Urinary bladder (tissue), 4 donors: ENCODE measurements at places on chromosomes 2 and 18. TPM values are rescaled to one million over a fixed set of nuclear protein-coding genes. Genes with fewer than 3 reads are reported as not detected.

Gene PTPRN
- total RNA-seq = 1.0 TPM

Gene SCRN3
- 46.8 TPM for total RNA-seq

Gene DNPEP
- 36.9 TPM for total RNA-seq

Gene SP5
- total RNA-seq = 0.42 TPM

Gene FN1
- total RNA-seq = 1,853 TPM

Gene ABCB11
- 0.11 TPM for total RNA-seq

Gene RAMP1
- 13.2 TPM for total RNA-seq

Gene C2orf68
- total RNA-seq = 40.8 TPM

Gene OSR1
- total RNA-seq = 93.7 TPM

Gene ITPRIPL1
- 3.3 TPM for total RNA-seq

- no peak for DNase-seq
Observed at GRCh38 chr18:933082-933481, 28.4 kb downstream of the ADCYAP1 start.

- no peak for DNase-seq
Observed at GRCh38 chr2:231146665-231147064, 21.8 kb upstream of the HTR2B start.

- DNase-seq = no peak
Observed at GRCh38 chr18:46009125-46009840, 42.2 kb upstream of the EPG5 start.

DNA sequence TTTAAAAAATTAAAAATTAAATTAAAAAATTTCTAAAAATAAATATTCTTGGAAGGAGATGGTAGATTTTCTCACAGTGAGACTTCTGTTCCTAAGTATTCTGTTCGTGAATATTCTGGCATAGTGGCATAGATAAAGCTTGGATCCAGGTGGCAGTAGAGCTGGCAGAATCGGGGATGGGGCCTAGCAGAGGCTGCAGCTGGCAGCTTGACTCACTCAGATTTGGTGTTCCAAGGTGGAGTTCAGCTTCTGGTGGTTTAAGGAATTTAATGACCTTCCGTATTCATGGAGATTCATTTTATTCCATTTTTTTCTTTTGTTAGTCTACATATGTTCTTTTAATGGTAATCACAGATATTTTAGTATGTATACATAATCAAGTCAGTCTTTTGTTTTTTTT, 19.9 kb downstream of the ARMC9 start:
- DNase-seq = no peak

- no peak for DNase-seq
Observed at GRCh38 chr2:17839959-17840358, 23.7 kb downstream of the MSGN1 start.

DNA sequence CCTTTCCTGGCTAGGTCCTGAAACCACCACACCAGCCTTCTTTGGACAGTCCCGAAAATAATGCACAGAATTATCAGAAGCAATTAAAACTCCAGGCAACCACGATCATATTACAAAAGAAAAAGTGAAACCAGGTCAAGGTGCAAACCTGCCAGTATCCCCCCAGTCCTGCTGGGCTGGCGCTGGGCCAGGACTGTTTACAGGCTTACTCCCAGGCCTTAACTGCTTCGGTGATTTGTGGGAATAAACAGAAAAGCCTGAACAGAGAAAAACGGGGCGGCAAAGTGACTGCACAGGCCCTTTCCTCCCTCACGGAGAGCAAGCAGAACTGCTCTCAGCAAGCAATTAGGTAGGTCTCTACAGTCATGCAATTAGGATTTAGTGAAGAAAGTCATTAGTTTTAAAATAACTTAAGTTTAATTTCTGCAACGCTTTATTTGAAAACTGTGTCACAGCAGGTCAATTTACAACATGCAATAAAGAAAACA, 1.3 kb downstream of the HDAC4 start:
- no peak for DNase-seq

DNA sequence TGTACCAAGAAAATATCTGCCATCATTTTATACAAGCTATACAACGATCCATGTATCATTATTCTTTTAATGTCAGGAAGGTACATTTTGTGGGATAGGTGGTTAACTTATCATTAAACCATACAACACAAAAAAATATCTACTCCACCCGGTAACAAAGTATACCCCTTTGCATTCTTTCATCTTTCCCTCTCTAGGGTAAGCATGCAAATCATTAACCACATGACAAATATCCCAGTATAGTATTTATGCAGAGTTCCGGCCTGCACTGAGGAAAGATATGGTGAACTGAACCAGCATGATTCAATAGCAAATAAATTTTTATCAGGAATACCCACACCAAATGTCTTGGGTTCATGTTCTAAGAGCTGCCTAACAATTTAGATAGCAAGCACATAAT, 22.5 kb upstream of the SULT1C2 start:
- no peak for DNase-seq

DNA sequence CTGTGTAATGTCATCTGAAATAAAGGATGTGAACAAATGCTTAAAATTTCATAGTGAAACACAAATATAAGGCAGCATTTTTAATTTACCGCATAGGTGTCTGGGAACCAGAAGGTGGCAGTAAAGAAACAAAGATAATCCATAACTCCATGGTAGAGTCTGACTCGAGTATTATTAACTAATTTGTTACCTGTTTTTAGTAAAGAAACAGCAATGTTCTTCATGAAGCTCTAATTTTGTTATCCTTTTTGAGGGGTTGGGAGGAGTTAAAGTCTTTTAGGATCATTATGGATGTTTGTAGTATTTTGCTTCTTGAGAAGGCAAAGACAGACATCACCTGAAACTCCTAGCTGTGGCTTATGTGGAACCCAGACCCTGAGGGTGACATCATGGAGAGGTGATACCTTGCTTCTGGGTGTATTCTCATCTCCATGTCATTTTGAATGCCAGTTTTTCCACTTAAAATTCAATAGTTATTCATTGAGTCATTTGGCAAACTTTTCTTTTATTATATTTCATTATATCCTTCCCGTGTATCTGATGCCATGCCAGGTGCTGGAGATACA, 286.2 kb upstream of the EPAS1 start:
- DNase-seq = no peak

- DNase-seq = no peak
Observed at GRCh38 chr2:218325566-218326160, 31.0 kb upstream of the CATIP start.

GRCh38 chr2:1557467-1557820, 144.2 kb downstream of the TPO start:
- no peak for DNase-seq

DNA sequence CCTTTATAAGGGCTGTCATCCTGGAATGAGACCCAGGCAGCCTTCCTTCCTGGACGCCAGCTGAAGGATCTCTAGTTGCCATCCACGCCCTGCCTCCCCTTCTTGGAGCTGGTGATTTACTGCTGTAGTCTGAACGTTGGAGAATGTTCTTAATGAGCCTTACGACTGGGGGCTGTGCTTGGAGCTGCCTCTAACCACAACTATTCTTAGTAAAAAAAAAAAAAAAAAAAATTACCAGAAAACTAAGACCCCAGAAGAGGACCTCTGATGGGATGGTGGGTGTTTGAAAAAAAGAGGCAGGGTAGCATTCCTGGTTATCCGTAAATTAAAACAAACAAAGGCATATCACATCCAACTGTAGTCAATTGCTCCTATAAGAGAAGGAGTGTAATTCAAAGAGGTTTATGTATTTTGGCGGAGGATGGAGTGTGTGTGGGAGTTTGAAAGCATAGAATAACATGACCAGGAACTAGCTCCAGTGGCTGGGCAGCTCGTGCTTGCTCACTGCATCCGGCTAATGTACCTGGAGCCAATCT, 105.4 kb downstream of the QPCT start:
- DNase-seq = peak; percentile 59

DNA sequence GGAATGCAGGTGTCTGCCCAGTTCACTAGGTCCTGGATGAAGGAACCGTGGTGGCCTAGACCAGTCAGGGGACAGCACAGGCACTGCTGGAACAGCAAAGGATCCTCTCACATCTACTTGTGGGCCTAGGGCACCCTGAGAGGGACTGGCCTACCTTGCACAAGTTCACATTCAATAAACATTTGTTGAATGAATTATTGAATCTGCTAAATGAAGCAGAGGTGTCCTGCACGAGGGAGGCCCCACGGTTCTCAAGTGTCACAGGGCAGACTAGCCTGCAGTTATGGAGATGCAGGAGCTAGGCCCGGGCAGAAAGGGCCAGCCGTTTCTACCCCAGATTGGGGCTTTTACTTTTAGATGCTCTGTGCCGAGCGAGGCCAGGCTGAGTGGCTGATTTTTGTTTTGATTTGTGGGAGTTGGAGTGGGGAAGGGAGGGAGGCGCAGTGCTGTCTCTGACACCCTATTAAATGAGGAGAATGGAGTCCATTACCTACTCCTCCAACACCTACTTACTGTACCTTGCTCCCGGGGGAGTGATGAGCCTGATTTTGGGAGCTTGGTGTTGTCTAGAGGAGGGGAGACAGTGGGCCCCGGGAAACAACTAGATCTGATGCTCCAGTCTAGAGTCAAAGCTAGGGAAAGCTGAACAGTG, 18.4 kb downstream of the SH2D6 start:
- DNase-seq = no peak

- DNase-seq = no peak
Observed at GRCh38 chr18:14974576-14974975, 226.6 kb downstream of the ANKRD30B start.

GRCh38 chr2:24970483-24971285, 1.1 kb downstream of the DNAJC27 start:
- DNase-seq = no peak

GRCh38 chr18:36572135-36572856, 256.5 kb downstream of the TPGS2 start:
- no peak for DNase-seq

DNA sequence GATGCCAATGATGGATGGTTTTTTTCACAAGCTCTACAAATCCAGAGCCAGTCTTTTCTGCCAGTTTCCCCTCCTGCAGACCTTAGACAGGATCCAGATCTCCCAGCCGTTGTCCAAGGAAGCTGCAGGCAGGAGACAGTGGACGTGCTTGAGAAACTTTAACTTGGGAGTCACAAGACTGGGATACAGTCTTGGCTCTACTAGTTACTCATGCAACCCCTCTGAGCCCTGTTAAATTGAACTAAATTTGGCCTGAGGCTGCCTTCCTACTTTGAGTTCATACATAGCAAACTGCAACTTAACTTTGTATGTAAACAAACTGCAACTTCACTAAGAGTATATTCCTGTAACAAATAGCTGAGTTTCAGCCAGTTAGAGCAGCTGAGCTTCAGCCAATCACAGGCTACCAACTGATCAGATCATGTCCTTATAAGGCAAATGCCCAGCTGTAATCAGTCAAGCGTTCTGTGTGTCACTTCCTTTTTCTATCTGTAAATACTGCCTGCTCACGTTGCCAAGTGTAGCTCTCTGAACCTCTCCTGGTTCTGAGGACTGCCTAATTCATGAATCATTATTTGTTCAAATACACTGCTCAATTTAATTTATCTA, 140.9 kb downstream of the CAPN13 start:
- no peak for DNase-seq

DNA sequence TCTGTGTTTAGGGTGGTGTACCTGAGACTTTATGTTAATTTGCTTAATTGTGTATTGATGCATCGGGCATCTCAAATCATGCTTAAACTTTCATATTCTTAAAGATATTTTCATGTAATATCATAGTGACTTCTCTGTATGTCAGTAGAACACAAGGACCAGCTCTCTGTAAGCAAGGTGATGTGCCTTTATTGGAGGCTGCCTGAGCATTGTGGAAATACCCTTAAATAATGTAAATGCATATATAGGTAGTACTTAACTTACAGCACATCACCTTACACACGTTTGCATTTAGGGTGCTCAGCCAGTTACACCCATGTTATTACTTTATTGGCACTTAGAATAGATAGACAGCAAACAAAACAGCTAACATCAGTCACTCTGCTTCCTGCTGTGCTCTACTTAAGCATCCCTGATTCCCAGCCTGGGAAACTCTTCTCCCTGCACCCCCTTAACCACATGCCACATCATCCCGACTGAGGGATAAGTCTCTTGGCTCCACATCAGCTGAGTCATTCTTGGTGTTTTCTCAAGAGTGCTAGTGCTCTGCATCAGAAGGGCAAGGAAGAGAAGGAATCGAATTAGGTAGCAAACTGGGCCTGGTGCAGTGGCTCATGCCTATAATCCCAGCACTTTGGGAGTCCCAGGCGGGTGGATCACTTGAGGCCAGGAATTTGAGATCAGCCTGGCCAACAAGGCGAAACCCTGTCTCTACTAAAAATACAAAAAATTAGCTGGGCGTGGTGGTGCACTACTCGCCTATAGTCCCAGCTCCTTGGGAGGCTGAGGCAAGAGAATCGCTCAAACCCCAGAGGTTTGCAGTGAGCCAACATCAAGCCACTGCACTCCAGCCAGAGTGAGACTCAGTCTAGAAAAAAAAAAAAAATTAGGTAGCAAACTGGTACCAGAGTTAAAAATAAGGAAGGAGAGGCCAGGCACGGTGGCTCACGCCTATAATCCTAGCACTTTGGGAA, 108.7 kb downstream of the MAP3K20 start:
- no peak for DNase-seq

DNA sequence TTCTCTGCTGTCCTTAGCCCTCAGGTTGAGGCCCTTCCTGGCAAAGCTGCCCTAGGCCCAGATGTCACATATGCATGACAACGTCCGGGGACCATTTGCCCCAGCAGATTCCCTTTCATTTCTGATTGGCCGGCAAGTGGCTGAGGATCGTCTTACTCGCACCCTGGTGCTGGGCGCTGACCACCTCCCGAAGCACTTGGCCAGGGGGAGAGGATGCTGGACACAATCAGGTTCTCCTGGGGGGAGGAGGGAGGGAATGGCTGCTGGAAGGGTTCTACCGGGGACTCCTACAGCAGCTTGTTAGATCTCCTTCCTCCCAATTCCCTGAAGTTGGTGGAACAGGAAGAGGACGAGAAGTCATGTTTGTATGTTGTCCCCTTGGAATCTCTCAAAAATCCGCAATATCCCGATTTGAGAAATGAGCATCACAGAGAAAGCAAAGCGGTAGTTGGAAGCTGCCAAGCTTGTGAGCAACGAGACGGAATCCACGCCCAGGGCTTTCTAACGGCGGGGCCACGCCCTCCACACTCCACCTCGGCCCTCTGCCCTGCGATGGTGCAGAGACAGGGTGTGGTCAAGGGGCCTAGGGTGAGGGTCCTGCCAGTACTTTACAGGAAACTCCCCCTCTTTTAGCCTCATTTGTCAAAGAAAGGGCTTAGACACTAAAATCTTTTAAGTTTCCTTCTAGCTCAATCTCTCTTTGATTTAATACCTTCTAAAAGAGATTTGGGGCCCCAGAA, 61.8 kb upstream of the YWHAQ start:
- no peak for DNase-seq

GRCh38 chr18:28512357-28512756, 335.4 kb upstream of the CDH2 start:
- DNase-seq = no peak

- no peak for DNase-seq
Observed at GRCh38 chr2:8633735-8634313, 48.0 kb upstream of the ID2 start.
